EH (cell line): ENCODE measurements at places on chromosomes 16 and 17.

DNA sequence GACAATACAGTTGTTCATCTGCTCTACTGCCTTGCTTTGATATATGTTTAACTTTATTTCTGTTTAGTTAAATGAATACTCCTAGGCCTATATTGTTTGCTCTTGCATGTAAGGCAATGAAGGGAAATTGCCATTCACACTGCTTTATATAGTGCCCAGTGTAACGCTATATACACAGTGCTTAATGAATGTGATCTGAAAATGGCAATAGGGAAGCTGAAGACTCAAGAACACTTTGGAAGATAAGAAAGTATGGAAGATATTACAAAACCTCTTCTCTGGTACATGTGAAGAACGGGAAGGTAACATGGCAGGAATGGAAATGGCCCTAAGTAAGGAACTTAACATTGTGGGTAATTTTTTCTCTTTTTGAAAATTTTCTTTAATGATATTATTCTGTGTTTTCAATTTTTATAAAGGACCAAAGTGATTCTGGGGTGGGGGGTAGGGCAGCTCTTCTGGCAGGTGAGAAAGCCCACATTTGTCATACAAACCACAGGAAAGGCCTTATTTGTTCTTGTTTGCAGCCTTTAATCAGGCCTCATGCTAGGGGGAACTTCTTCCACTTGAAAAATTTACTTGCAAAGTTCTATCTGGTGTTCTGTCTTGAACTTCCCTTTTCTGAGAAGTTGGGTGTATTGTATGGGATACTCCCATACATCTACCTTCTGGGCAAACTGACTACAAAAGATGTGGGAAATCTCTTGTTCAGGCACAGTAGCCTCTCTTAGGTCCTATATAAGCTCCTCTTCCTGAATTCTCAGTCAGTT, 100.8 kb upstream of the CORO6 start:
- DNase-seq: no peak

- peak; percentile 72 for DNase-seq
Measured at GRCh38 chr16:16067127-16067526, 117.7 kb downstream of the ABCC1 start.

DNA sequence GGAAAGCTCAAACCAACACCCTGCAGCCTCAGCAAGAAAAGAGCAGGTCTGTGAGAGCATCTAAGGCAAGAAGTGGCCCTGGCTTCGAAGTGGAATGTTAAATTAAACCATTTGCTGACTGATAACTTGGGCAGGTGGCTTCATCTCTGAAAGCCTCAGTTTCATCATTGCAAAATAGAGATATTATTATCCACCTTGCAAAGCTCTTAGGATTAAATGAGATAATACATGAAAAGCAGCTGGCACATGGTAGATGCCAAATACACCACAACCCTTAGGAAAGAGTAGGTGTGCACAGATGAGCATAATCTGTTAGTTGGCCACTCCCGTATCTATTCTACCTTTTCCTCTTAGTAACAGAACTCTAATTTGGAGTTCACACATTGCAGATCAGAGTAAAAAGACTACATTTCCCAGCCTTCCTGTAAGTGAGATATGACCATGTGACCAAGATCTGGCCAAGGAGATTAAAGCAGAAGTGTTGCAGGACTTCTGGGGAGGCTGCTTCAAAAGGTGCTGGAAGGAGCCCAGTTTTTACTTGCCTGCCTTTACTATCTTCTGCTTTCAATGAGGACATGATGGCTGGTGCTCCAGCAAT, 288.7 kb downstream of the SOX9 start:
- no peak for DNase-seq

DNA sequence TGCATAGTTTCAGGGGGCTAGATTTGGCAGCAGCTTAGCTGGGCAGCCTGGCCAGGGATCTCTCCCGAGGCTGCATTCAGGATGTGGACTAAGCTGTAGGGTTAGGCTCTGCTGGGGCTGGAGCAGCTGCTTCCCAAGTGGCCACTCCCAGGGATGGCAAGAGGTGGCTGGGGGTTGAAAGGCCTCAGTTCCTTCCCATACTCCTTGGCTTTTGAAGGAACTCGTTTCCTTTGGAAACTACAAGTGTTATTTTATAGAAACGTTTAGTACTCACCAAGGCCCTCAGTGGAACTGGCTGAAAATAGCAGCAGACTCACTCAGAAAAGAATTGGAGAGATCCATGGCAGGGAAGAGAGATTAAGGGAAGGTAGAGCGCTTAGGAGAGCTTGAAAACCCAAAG, 76.4 kb downstream of the WWP2 start:
- no peak for DNase-seq

DNA sequence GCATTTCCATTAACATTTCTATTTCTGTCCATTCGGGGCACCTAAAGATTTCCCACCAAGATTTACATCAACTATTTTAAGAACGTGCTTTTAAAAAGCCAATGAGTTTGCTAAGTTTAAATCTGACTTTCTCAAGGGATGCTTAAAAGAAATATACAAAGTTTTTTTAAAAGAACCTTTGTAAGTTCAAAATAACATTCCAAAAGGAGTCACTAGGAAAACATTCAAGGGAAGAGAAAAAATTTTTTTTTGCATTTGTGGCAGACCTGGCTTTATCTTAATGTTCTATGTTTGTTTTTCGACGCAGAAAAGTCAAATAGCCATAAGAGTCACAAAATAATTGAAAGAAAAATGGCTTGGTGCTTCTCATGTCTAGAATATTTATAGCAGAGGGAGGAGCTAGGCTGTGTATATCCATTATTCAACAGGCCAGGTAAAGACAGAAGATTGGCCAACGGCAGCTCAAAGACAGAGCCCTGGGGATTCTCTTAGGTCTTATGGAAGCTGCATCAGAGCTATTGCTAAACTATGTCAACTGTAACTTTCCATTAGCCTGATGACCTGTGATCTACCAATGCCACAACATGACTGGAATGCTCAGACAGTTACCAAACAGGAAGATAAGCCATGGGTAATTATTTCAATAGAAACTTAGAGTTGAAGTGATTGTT, 37.8 kb upstream of the MYOCD start:
- peak; percentile 95 for DNase-seq

GRCh38 chr16:81143921-81144471, 47.8 kb upstream of the GCSH start:
- no peak for DNase-seq

GRCh38 chr17:42163113-42163512, 8.3 kb upstream of the RAB5C start:
- no peak for DNase-seq

DNA sequence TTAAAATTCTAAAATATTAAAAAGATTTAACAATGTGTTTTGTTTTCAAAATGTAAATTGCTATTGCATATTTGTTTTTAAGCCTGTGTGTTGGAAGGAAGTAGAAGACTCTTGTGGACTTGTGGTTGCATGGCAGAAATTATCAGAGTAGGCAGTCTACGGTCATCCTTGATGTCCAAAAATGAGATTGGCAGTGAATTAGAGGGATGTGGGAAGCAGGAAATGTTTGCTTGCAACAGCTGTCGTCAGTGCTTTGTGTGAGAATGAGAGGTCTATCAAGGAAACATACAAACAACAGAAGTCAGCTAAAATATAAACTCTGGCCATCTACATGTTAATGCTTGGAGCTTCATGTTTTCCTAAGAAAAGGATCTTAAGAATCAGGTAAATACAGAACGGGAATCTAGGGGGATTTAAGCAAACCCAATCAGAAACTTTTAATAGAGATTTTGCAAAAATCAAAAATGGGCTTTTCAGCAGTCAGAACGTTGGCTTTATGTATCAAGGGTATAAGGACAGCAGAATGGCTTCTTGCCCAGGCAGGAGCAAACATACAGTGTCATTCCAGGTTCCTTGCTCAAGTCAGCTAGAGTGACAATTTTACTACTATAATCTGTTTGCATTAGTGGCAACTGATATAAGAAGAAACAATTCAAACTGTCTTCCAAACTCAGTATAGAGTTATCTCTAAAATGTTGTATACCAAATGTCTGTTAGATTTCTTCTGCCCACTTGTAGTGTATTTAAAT, 196.7 kb downstream of the CYB561 start:
- peak; percentile 25 for DNase-seq

GRCh38 chr16:64830653-64831052, 291.2 kb downstream of the CDH11 start:
- peak; percentile 68 for DNase-seq

DNA sequence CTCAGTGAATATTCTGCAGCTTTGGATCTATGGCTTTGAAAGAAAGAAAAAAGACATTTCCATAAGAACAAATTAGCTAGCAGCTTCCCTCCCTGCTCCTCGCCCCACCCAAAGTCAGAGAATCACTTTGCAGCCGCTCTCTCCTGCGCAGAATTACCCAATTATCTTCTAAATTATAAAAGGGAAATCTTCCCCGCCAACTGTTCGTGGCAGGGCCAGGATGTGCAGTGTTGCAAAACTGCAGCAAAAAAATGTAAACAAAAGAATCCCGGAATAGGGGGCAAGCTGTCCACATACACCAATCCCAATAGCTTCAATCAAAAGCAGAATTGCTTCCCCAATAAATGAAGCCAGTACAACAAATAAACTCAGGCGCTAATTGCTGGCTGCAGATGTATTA, 510.6 kb downstream of the RBFOX1 start:
- DNase-seq: no peak

DNA sequence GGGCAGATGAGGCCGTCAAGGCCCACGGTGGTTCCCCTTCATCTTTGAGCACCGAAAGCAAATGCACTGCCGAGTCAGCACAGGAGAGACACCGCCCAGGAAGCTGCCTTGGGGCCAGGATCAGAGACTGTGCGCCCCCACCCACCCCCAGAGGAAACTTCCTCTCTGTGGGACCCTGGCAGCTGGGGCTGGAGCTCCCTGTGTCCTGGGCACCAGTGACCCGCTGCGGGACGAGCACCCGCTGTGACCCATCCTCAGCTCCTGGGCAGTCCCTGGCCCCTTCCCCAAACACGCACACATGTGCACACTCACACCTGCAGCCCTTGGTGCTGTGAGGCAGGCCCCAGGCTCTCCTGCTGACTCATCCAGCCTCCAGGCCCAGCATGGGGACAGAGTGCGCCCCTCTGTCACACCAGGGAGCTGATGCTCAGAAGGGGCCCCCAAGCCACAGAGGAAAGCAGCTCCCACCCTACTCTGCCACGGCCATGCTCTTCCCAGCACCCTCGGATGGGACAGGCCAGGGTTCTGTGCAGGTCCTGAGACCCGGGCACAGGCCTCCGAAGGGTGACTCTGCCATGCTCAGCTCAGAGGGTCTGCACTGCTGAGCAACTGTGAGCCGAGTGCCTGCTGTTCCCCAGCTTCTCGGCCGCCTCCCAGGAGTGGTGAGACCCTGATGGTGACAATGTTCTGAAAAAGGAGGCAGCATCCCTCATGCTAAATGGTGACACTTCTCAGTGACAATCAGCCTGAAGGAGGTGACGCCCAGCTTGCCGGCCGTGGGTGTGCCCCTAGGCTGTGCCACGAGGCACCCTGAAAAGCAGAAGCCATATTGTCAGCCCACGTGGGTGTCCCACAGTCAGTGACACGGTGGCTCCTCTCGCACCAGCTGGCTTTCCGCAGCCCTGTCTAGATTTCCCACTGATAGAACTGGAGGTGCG, 3.6 kb downstream of the PIEZO1 start:
- no peak for DNase-seq

- DNase-seq: no peak
Measured at GRCh38 chr17:68850749-68851510, 104.3 kb downstream of the ABCA8 start.

DNA sequence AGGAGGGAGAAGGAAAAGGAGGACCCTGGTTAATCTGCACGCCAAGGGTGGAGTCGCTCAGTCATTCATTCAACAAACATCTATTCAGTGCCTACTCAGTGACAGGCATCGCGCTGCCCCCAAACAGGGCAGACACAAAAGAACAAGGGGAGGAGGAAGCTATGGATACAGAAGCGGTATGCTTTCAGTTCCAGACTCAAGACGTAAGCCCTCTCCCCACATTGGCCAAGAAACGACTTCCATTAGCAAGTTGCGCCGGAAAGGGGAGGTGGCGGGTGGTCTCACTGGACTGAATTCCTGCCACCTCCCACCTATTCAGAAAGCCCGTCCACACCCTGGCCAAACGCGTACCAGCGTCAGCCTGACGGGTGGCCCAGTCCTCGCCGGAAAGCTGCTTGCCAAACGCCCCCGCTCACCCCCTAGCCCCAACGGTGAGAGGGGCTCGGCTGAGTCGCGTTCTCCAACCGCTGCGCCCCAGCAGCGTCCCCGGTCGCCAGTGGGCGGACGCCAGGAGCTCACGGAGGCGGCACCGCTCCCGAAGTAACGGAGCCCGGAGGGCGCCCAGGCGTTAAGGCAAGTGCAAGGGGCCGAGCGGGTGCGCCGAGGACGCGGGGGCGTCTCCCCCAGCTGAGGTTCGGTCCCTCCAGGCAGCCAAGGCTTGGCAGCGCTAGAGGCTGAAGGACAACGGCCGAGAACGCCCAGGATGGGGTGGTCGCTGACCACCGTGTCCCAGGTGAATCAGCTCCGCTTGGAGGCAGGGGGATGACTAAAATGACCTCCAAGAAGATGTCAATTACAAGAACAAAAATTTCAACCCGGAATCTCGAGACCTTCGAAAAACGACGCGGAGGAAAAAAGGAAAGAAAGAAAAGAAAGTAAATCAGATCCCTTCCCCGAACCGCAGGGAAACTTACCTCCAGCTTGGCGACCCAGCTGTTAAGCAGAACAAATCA, 470.7 kb downstream of the SOX9 start:
- peak; percentile 49 for DNase-seq

DNA sequence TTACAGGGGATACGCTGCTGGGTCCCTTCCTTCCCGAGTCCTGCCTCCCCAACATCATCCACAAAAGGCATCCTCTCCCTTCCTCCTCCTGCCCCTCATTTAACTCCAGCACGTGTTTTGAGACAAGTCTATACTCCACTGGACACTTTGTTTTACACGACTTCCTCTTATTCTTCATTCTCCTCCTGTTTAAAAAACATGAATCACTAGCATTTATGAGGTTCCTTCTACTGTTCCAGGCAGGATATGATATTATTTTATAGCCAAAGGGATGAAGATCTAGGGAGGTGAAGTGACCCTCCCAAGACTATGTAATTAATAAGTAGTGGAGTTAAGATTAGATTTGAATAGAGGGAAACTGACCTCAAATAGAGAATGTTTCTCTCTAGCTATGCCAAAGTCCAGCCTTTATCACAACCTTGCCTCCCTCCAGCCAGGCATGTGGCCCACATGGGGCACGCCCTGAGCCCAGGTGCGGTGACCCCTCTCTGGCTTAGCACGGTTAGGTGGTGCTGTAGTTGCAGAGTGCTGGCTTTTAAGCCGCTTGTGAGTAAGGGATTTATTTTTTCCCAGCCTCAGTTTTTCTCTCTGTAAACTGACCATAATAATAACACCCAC, 1.3 kb upstream of the HSD17B2 start:
- DNase-seq: no peak
